ENCODE measurements at places on chromosomes 1 and 21. TPM values are rescaled to one million over a fixed set of nuclear protein-coding genes. Genes with fewer than 3 reads are reported as not detected.

KCNA2 gene
- total RNA-seq, result not detected

HMGCS2 gene
- total RNA-seq, result not detected

USH2A gene
- under 0.01 TPM for total RNA-seq

COL9A2 gene
- total RNA-seq, result 1.00 TPM

LRRC53 gene
- total RNA-seq, result not detected

PKNOX1 gene
- total RNA-seq, result 30.0 TPM

PRELP gene
- 1.9 TPM for total RNA-seq
